ENCODE measurements at places on chromosomes 7 and 10.

DNA sequence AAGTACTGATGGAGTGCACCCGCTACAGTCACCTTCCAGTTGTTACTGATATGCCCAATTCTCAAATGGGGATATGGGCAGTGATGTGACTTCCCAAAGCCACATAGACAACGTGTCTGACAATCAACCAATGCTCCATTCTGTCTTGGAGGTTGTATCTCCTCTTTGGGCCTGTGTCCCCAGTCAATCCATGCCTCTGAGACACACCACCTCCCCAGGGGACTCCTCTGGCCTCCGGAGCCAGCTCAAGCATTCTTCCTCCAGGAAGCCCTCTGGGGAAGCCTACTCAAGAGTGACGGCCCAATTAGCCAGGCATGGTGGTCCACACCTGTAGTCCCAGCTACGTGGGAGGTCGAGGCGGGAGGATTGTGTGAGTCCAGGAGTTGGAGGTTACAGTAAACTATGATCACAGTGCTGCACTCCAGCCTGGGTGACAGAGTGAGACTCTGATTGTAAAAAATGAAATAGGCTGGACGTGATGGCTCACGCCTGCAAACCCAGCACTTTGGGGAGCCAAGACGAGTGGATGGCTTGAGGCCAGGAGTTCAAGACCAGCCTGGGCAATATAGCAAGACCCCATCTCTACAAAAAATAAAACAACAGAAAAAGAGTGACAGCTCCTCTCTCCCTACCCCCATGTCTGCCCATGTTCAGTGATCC lies 99.5 kb upstream of the TNRC18 start:
- no peak for DNase-seq

DNA sequence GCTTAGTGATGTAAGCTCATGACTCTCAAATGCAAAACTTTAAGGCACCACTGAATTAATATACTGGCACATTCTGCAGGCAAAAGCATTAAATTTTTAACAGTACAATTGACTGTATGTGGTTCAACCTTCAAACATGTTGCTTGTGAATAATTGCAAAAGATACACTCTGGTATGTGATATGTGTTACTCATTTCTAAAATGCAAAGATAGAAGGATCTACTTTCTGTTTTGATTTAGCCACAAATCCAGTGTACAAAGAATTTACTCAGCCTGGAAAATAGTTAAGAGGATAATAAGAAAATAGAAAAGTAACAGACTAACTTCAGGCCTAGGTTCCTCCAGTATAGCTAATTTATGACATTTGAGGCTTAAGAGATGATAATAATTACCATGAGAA lies 66.6 kb upstream of the NOBOX start:
- DNase-seq, result no peak

DNA sequence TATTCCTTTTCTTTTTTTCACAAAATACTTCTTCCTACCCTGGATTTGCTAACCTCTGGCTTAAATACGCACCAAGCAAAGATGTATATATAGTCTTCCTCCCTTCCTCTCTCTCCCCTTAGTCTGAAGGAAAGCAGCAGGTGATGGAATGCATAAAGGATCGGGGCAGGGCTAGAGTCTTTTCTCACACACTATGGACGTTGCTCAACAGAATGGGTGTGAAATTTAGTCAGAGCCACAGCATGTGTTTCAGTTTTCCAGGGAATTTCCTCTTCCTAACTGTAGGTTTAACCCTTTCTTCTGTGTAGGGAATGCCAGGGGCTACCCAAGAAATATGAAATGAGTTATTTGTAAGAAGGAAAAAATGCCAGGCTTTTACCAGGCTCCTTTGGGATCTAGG lies 71.4 kb upstream of the NFKB2 start:
- no peak for DNase-seq

DNA sequence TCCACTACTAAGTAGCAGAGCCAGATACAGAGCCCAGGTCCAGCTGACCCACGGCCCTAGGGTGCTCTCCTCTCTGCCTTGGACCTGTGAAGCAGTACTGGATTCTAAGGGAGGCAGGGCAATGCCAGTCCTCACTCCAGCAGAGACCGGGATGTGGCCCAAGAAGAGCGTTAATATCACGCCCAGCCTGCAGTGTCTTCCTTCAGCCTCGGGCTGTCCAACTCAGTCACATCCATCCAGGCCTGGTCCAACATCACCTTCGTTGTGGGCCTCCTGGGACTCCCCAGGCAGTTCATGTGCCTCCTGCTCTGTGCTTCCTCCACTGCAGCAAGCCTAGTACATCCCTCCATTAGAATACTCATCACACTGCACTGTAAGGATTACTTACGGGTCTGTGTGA lies 114.5 kb downstream of the GRID1 start:
- no peak for DNase-seq

DNA sequence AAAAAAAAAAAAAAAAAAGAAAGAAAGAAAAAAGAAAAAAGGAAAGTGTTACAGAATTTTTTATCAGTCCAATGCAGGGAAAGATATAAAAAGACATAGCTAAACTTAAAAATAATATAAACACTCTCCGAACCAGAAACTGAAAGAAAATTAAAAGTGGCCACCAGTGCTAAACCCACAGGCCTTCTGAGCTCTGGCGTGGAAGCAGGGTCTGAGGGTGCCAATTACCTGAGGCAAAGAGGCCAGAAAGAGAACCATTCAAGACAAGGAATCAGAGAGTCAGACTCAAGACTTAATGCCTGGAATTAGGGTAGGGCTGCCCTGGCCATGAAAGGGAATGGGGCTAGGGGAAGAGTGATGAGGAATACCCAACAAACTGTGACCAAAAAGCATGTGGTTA lies 36.9 kb upstream of the STARD3NL start:
- DNase-seq, result no peak

GRCh38 chr10:106565546-106565945 lies 599.0 kb downstream of the SORCS1 start:
- DNase-seq, result no peak

GRCh38 chr10:17445400-17445998 lies 8.9 kb downstream of the ST8SIA6 start:
- no peak for DNase-seq

DNA sequence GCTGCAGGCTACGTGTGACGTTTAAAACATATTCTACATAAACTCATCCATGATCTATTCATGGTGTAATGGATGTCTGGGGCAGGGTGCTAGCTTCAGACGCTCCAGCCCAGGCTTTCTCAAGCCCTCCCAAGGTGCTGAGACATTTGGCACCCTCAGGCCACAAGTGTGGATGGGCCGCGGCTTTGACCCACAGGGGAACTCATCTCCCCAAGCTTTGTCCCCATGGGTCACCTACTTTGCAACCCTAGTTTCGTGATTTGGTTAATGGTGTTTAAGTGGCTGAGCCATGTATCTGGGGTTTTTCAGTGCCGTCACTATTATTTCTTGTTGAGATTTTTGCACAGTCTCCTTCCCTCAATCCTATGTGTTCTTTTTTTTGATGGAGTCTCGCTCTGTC lies 66.0 kb downstream of the GRK5 start:
- DNase-seq, result no peak

GRCh38 chr7:131945957-131946544 lies 389.6 kb upstream of the PODXL start:
- no peak for DNase-seq

- DNase-seq, result no peak
Measured at GRCh38 chr7:136452949-136453348, 415.5 kb upstream of the CHRM2 start.

- DNase-seq, result no peak
Measured at GRCh38 chr7:36526863-36527548, 137.3 kb downstream of the ANLN start.

DNA sequence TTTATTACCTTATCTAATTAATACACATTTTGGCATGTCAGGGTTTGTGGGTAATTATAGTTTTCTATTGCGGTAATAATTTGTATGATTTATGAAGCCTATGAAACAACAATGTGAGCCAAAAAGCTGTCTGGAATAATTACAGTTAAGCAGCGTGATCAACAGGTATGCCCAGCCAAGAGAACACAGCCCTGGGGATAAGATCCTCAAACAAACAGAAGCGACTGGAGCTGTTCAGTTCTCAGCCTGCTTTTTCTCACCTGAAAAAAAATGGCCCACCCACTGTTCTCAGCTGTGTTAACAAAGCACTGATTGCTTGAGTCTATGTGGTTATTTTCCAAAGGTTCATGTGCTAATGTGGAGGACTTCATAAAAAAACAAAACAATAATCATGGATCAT lies 855.8 kb downstream of the GATA3 start:
- no peak for DNase-seq

DNA sequence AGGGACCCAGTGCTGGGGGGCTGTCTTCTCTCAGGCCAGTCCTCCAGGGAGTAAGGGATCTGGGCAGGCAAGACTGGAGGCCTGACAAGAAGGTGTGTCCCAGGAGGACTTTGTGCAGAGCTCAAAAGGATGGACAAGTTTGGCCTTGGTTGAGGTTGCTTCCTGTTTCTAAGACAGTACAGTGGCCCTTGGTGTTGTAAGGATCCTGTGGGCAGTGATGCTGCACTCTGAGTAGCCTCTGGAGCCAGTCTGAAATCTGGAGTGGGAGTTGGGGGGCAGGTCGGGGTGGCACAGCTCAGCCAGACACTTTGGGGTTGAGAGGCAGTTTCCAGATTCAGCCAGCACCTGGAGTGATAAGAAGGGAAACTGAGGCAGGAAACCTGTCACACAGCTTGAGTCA lies 139.2 kb upstream of the ZMIZ1 start:
- DNase-seq, result no peak

DNA sequence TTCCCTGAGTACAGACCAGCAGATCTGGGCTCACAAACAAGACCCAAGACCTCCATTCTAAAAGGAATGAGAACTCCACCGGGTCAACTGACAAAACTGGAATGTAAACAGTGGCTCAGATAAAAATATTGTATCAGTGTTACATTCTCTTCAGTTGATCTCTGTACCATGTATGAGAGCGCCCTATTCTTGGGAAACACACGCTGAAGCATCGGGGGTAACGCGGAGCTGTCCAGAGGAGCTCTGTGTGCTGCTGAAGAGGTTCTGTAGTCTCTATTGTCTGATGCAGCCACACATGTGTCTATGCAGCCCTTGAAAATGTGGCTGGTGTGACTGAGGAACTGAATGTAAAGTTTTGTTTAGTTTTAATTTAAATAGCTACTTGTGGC lies 39.7 kb downstream of the HIPK2 start:
- no peak for DNase-seq

Measured in stimulated activated CD4-positive, alpha-beta T cell treated with anti-CD3 and anti-CD28 coated beads, Interleukin-4, amount 100 ng/mL, for 1 hour (primary cell).